ENCODE measurements at places on chromosomes 5 and 9.
A peak's percentile ranks its signal among the peaks of the same experiment; 100 is the strongest.

- no peak for DNase-seq
Measured at GRCh38 chr5:18244309-18244708, 610.0 kb downstream of the TAF11L14 start.

- DNase-seq: no peak
Measured at GRCh38 chr9:18429070-18429469, 44.9 kb upstream of the ADAMTSL1 start.

GRCh38 chr5:4862500-4862899 lies 277.6 kb upstream of the ADAMTS16 start:
- peak; percentile 23 for DNase-seq

DNA sequence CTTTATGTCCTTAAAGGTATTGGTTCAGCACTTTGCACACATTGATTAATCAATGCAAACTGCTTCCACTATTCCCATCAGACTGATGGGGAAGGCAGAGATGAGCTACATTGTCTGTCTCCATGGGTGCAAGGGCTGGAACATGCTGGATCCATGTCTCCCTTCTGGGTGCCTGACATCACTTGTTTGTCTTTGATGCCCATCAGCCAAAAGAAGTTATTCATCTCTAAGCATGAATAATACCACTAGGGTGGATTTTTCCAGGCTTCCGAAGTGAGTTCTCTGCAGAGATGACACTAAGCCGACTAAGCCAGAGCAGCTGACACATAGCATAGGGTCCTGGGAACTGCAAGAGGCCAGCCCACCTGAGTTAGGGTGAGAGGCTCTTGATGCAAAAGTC lies 8.7 kb downstream of the FGF1 start:
- DNase-seq: no peak

DNA sequence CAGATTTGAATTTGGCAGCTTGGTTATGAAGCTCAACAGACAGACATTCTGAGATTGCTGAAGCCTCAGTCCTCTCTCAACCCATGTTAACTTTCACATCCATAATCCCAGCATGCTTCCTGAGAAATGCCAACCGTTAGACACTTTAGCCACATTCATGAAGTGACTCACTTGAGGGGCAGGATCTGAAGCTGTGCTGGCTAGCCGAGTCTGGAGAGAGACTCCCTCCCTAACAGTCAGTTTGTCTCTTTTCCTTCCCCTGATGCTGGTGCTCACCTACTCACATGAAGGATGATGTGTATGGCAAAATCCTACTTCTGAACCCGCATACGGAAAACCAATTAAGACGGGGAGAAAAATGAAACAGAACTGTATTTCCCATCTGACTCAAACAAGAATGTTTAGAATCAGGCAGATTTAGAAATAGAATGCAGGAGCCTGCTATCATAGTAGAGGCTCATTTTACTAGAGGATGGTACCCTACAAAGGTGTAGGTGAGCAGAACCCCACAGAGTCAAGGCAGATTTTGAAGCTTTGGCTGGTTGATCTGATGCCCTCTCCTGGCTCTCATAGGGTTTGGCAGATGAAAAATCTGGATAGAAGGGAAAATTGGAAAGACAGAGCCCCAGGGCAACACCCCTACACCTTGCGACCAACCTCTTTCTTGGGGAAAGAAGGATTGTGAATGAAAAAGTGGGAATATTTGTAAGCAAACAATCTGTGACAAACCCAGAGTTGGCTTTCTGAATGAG lies 150.9 kb upstream of the LHFPL2 start:
- no peak for DNase-seq

- DNase-seq: no peak
Measured at GRCh38 chr5:115949096-115949495, 13.2 kb upstream of the LVRN start.

DNA sequence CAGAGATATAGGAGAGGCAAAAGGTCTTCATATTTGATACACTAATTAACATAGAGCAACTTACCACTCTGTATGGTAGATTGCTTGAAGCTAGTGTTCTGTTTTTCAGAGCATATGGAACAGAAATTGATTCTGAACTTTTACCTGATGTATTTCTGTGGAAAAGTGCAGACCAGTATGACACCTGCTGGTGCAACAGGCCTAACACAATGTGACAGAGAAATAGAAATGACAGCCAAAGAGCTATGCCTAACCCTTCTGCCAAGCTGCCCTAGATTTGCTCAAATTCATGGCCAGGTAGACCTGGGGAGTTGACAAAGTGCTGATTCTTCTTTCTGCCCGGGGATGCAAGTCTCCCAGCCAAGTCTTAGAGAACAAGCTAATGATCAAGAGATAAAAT lies 65.4 kb upstream of the RNF180 start:
- DNase-seq: no peak

GRCh38 chr9:6214434-6214833 lies 1.2 kb upstream of the IL33 start:
- DNase-seq: no peak

DNA sequence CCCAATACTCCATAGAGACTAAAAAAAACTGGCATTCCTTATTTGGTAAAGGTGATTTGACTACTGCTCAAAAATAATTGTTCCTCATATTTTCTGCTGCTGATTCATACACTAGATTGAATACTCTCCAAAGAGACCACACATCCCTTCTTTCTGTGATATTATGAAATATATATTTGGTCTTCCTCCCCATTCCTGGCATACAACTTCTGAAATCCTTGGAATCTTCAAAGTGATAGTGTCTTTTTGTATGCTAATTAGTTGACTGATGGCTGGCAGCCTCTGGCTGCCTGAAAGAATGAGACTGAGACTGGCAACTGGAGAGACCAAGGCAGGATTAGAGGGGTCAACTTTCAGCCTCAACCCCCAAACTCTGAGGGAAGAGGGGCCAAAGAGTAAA lies 348.0 kb upstream of the RFX3 start:
- DNase-seq: no peak

DNA sequence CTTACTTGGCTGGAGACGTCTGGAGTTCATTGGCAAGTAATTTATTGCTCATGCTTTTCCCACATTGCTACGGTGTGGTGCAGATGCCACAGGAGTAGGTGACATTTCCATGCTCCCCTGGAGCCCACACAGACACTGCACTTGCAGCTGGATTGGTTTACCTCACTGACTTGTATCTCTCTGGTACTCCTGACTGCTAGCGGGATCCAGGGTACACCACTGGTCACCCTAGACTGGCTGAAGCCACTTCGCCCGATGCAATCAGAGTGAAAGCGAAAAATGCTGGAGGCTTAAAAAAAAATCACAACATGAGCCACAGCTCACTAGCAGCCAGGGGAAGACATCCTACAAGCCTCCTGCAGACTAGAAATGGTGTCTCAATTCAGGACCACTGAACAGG lies 32.6 kb upstream of the SLIT3 start:
- no peak for DNase-seq

DNA sequence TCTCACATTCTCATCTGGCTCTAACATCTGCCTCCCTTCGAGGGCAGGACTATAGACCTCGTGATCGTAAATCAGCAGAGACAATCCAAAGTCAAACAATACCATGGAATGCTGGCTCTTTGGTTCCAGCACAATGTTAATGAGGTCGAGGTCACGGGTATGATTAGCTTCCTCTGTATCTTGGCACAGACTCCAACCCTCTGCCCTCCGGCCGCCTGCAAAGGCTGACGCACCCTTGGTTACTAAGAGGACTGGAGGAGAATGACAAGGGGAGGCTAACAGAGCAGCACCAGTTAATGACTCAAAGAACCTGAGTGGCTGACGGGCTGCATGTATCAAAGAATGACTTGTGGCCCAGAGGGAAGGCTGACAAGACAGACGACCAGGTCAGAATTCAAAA lies 10.1 kb downstream of the LHFPL2 start:
- DNase-seq: peak; percentile 96

- DNase-seq: no peak
Measured at GRCh38 chr9:135419106-135419505, 60.5 kb upstream of the PPP1R26 start.

Data from NCI-H69 (cell line).